Activated CD8-positive, alpha-beta memory T cell treated with anti-CD3 and anti-CD28 coated beads, Interleukin-2, amount 10 ng/mL, durations not matched to agents 7 days and 5 days (primary cell): ENCODE measurements at places on chromosomes 12 and 14. TPM values are rescaled to one million over a fixed set of nuclear protein-coding genes. Genes with fewer than 3 reads are reported as not detected.

DNA sequence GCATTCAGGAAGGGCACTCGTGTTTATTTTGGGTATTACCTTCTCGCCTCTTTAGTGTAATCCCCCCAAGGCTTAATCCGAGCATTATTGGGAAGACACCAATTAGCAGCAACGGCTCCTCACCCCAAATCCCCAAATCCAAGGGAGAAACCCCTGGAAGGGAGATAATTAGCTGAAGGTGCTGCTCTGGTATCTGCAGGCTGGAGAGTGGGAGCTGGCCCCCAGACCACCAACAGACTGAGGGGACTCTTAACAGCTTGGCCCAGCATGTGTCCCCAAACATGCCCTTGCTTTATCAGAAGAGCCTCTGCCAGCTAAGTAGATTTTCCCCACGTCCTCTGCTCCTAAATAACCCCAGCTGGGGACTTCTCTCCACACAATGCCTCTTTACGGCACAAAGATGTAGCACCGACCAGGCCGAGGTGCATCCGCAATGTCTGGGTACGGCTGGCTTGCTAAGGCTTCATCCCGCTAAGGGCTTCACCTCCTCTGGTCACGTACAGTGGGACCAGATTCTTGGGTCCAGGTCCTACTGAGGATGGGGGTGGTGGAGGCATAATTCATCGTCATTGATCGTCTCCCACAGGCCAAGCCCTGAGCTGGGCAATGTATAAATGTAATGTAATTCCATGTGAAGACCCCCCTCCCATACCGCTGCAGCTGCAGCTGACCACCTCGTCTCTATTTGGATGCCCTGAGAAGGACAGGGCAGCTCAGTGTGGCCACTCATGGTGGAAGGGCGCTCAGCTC, 123.7 kb upstream of the GSC start:
- DNase-seq: no peak

DNA sequence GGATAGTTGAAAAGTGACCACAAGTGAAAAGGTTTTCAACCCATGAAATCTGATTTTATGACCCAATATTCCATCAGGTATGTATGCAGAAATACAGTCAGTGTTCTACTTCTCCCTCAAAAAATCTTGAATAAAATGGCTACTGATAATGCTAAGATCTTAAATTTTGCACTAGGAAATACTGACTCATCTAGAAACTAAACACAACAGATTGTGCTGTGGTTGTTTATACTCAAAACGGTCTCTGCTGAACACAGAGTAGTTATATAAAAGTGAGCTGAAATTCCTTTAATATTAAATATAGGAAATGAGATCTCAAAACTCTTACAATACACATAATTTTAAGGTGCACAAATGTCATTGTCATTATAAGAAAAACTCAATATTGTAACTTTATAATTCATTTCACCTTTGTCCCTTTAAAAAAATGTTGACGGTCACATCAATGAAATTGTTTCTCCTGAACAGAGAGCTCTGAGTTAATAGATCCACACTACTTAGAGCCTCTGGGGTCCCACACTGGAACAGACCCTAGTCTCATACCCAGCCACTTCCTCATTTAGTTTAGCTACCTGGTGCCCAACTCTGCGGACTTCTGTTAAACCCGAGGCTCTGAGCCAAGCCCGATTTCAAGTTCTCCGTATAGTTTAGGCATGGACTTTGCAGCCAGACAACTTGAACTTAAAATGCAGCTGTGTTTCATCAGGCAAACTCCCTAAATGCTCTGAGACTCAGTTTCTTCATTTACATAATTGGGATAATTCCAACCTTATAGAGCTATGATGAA, 9.3 kb downstream of the COCH start:
- DNase-seq: no peak

DNA sequence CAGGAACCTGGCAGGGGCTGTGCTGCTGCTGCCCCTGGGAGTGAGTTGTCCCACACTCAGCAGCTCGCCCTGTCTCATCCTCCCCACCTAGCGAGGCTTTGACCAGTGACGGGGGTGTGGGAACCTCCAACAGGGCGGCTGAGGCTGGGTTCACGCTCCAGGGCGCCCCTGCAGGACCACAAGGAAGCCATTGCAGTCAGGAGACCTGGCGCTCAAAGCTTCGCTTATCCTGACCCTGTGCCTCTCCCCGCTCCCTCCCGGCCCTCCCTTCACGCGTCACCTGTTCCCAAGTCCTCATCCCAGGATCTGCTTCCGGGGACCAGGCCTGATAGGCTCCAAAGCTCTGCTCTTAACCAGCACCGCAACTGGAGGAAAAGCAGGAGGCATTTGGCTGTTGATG, 272.0 kb upstream of the SFSWAP start:
- DNase-seq: no peak

DNA sequence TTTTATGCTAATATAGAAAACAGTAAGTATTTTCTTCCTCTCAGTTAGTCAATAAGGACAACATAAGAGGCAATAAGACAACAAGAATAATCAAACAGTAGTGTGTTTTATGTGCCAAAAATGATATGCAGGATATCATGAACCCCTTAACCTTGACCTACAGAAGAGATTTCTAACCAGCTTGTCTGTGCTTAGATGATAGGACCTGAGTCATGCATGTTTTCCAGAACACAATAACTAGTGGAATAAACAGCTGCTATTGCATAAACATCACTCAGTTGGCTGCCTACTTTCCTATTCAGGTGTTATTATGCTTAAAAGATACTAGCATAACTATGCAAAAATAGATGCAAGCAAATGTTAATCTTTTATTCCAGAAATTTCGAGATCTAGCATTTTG, 282.5 kb downstream of the PRKD1 start:
- no peak for DNase-seq

- no peak for DNase-seq
Measured at GRCh38 chr12:23564451-23565152, 384.9 kb downstream of the SOX5 start.

DNA sequence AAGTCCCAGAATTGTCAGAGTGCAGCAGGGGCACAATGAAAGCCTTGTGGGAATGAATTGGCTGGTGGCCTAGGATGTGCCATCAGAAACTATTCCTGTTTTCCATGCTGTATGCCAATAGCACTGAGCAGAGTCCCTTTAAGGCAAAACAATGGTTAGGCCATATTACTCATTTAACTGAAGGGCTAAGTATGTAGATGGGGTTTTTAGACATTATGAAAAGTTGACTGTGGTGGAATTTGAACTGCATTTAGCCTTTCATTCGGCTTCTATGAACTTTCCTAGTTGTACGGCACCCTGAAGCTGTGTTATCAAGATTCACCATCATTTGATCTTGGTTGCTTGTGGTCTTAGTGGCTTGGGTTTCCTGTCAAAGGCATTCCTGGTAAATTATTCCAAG, 24.8 kb downstream of the IL26 start:
- no peak for DNase-seq

The TAS2R20 gene
- total RNA-seq: 1.5 TPM

The CNTN1 gene
- total RNA-seq: not detected

DNA sequence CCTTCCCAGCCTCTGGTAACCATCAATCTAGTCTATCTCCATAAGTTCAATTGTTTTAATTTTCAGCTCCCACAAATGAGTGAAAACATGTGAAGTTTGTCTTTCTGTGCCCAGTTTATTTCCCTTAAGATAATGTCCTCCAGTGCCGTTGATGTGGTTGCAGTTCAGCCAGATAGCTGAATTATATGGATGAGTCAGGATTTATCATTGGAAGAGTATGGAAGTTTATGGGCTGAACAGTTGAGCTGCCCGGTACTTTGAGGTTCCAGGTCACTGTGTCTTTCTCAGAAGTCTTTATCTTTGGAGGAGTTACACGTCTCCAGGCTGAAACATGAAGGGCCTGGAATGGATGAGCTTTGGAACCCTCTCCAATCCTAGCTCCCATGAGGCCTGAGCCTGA, 120.1 kb downstream of the ASCL4 start:
- DNase-seq: no peak

DNA sequence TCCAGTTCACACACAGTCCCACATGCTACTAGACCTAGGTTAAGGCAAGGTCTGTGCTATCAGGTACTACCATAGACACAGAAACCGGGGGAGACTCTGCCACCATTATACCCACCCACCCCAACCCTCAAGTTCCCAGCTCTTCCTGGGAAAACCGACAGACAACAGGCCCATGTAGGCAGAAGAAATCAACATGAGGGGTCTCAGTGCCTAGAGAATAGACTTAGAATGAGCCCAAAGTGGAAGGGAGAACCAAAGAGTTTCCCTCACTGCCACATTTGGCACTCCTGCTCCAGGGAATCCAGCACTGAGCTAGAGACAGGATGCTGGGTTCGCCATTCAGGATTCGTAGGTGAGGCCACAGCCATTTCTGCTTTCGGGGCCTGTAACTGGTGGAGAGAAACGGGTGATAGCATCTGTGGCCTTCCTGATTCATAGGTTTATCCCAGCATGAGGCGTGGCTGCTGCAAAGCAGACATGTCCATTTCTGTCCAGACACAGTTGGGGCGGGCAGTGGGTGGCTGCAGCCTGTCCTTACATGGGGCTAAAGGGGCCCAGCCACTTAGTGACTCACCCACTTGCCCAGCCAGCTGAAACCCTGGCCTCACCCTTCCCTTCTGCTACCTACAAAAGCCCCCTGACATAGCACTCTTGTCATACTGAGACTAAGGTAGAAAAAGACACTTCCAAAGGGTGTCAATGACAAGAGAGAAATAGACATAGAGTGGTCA, 69.4 kb downstream of the IRF2BPL start:
- peak; percentile 46 for DNase-seq

DNA sequence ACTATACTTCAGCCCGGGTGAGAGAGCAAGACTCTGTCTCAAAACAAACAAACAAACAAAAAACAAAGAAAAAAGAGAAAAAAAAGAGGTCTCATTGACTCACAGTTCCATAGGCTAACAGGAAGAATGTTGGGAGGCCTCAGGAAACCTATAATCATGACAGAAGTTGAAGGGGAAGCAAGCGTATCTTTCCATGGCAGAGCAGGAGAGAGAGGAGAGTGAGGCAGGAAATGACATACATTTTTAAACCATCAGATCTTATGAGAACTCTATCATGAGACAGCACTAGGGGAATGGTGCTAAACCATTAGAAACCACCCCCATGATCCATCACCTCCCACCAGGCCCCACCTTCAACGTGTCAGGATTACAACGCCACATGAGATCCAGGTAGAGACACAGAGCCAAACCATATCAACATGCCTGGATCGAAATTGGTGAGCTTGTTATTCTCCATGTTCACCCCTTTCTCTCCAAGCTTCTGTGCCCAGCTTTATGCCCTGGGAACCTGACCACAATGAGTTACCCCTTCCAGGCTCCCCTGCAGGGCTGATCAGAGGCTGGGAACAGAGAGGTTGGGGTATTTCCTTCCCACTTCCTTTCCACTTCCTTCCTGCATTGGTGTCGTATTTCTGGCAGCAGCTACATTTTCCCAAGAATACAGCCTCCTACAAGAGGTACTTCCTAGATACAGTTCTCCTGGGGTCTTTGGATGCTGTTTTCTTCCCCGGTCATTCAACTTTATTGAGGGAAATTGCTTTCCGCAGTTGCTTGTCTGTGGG, 219.3 kb upstream of the FLRT2 start:
- DNase-seq: no peak

The KCNJ8 gene
- total RNA-seq: not detected

GRCh38 chr12:29278673-29279420, 102.1 kb downstream of the ERGIC2 start:
- DNase-seq: no peak

- no peak for DNase-seq
Measured at GRCh38 chr12:56387152-56387736, 24.6 kb upstream of the APOF start.

GRCh38 chr12:71797531-71797930, 42.0 kb upstream of the TBC1D15 start:
- DNase-seq: no peak

DNA sequence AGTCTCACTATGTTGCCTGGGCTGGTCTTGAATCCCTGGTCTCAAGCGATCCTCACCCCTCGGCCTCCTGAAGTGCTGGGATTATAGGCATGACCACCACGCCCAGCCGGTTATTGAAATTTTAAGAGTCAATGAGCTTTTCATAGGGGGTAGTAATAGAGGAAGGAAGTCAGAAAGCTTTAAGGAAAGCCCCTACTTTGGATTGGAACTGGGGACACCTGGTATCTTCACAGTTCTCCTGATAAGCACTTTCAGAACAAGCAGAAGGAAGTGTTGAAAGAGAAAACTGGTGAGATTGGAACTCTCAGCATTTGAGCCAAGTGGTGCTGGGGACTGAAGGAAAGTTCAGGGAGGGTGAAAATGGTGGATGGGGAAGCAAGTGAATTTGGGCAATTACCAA, 5.1 kb downstream of the SLC4A8 start:
- no peak for DNase-seq

The NFATC4 gene
- 1.3 TPM for total RNA-seq

GRCh38 chr12:132841151-132841550, 12.5 kb upstream of the GOLGA3 start:
- DNase-seq: no peak

- no peak for DNase-seq
Measured at GRCh38 chr12:103627189-103627855, 40.2 kb downstream of the STAB2 start.

The OTX2 gene
- not detected for total RNA-seq

DNA sequence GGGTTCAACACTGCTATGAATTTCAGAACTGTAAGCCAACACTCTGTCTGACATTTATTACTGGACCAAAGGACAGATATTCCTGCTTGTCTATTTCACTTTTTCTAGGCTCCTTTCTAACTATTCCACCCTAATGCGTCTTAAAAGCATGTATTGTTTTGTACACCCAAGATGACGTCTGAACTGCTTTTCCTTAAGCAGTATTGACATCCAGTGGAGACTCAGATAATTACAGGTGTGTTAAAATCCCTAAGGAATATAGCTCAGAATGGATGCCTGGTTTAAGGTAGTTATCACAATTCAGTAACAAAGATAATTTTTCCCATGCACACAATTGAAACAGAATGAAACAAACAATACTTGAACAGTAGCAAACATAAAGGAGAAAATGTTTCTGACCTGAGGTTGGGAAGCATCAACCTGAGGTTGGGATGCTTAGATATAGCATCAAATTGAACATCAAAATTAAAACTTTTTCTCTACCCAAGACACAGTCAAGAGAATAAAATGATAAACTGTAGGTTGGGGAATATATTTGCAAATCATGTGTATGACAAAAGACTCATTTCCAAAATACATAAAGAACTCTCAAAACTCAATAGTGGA, 93.7 kb upstream of the PTPRR start:
- no peak for DNase-seq

- DNase-seq: no peak
Measured at GRCh38 chr14:37447883-37448391, 147.1 kb downstream of the FOXA1 start.

The SYT10 gene
- total RNA-seq: not detected

GRCh38 chr14:26526137-26526536, 71.7 kb downstream of the NOVA1 start:
- no peak for DNase-seq

DNA sequence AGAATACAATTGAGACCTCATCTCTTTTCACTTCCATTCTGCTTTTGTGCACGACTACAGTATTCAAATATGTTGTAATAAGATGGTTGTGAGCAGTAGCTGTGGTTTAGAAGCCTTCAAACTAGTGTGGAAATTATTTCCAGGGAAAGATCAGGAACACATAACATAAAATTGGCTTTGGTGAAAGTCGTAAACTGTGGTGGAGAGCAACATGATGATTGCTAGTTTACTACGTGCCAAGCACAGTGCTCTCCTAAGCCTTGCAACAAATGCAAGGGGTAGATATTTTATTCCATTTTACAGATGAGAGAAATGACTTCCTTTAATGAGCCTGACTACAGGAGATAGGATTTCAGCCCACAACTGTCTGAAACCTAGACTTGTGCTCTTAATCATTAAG, 172.4 kb upstream of the LMNTD1 start:
- DNase-seq: no peak

- no peak for DNase-seq
Measured at GRCh38 chr14:84421621-84422020, 1108.3 kb upstream of the FLRT2 start.

The NRXN3 gene
- total RNA-seq: not detected
